ENCODE measurements at places on chromosomes 4 and X.

- no peak for DNase-seq
These were observed 14.5 kb downstream of the DOCK11 start for GRCh38 chrX:118510111-118510510.

- DNase-seq, result no peak
These were observed 2277.7 kb upstream of the AGA start for GRCh38 chr4:179719766-179720450.

DNA sequence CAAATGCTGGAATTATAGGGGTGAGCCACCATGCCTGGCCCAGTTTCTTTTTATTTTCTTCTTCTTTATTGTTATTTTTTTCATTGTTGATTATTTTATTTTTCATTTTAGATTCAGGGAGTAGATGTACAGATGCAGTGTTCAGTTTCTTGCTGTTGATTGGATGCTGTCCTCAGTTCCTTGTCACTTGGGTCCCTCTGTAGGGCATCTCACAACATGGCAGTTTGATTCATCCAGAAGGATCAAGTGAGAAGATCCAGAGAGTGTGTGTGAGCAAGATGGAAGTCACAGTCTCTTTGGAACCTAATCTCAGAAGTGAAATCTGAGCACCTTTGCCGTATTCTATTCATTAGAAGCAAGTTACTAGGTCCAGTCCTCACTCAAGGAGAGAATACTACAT lies 20.9 kb downstream of the HMGB3 start:
- no peak for DNase-seq

GRCh38 chr4:7396186-7396910 lies 38.4 kb downstream of the PSAPL1 start:
- no peak for DNase-seq

GRCh38 chr4:27343411-27343810 lies 482.8 kb downstream of the STIM2 start:
- no peak for DNase-seq

DNA sequence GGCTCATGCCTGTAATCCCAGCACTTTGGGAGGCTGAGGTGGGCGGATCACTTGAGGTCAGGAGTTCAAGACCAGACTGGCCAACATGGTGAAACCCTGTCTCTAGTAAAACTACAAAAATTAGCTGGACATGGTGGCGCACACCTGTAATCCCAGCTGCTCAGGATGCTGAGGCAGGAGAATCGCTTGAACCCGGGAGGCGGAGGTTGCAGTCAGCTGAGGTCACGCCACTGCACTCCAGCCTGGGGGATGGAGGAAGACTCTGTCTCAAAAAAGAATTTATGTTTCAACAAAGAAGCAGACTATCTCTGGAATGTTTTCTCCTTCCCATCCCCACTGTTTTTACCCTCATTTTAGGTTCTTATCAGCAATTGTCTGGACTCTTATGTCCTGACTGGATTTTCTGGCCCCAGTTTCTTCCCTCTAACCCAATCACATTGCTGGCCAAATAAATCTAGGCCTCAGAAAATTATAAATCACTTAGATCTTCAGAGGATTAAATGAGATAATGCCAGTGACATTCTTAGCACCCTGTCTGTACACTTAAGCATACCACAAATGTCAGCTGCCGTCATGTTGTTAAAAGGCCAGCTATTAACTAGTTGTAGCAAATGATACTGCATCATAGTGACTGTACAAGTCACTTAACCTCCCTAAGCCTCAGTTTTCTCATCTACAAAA lies 44.9 kb upstream of the PRSS48 start:
- no peak for DNase-seq

DNA sequence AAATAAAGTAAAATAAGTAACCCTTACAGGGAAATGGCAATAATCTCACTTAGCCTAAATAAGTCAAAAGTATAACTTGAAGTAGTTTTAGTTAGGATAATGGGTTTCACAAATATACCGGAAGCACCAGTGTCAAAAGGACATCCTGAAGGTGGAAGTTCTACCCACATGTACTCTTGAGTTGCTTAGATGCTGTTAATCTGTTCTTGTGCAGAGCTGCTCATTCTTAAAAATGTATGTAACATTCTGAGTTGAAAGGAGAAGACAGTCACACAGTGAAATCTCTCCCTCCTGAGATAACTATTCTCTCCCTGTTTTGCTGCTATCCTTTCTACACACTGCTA lies 11.2 kb upstream of the CCNG2 start:
- DNase-seq, result no peak

- DNase-seq, result no peak
These were observed 31.8 kb downstream of the CSF2RA start for GRCh38 chrX:1300449-1300848.

- DNase-seq, result no peak
These were observed 77.0 kb downstream of the ATP8A1 start for GRCh38 chr4:42579903-42580302.

DNA sequence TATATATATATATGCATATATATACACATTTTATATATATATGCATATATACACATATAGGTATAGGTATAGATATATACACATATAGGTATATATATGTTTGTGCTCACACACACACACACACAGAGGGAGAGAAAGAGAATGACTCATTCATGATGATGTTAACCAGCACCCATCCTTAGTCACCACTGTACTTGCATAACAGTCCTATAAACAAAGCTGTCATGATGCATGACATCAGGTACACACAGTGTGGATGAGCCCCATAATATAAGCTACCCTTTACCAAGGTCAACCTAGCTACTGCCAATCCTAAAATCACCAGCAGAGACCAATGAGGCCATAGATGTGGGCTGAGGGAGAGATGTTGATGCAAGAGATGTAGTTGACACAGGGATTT lies 1408.0 kb downstream of the RAPGEF2 start:
- DNase-seq, result no peak

DNA sequence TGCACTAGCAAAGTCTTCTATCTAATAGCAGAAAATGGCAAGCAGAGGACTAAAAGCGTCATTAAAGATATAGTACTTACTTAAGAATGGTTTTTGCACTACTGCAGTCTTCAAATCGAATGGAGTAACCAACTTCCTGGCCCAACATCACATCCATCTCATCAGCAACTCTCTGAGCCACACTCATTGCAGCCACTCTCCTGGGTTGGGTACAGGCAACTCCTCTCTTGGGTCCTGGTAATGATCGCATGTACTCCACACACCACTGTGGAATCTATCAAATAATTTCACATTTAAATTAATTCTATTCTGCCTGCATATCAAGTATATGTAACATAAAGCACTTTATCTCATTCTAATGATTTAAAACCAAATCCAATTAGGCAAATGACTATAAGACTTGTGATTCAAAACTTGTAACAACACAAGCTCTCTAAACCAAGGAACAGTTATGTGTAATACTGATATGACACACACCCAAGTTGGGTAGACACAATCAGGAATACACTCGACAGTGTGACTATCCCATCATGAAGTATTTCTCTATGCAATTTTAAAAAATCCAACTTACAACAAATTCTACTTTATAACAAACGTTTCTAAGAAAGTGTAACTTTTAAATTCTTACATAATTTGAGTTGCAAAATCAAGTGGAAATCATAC lies 13.6 kb downstream of the DHX15 start:
- no peak for DNase-seq

GRCh38 chr4:142581881-142582280 lies 264.2 kb downstream of the INPP4B start:
- DNase-seq, result no peak

DNA sequence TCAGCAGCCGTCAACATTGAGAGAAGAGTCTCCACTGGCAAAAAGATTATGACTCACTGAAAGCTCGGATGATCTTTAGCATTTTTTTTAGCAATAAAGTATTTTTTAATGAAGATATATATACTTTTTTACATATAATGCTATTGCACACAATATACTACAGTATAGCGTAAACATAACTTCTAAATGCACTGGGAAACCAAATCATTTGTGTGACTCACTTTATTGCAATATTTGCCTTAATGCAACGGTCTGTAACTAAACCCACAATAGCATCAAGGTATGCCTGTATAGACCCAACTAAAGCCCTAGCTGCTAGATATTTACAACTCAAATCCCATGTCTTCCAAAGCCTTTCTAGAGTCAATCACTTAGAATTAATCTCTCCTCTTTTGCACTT lies 52.3 kb upstream of the EDNRA start:
- DNase-seq, result no peak

DNA sequence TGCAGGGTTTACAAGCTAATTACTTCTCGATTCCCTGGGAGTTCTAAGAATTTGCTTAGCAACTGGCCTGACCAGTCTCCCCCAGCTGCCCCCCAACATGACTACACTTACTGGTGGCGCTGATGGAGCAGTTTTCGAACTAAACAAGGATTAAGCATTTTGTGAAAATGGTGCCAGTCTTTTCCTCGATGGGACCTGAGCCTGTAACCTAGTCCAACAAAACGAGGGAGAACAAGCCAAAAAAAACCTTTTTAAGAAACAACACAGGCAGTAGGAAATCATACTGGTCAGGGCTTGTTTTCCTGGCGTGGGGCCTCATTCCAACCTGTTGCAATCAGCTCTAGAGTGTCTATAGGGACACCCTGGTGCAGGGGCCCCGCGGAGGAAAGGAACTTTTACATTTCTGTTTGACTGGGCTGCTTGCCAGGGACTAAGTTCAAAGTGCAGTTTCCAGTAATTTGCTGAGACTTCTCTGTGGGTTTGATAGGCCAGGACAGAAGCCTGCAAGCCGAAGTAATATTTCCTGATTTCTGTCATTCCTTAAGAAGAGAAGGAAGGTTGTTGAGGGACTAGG lies 158.7 kb downstream of the SPRY1 start:
- peak; percentile 67 for DNase-seq

- DNase-seq, result no peak
These were observed 44.9 kb downstream of the CCNG2 start for GRCh38 chr4:77201857-77202256.

DNA sequence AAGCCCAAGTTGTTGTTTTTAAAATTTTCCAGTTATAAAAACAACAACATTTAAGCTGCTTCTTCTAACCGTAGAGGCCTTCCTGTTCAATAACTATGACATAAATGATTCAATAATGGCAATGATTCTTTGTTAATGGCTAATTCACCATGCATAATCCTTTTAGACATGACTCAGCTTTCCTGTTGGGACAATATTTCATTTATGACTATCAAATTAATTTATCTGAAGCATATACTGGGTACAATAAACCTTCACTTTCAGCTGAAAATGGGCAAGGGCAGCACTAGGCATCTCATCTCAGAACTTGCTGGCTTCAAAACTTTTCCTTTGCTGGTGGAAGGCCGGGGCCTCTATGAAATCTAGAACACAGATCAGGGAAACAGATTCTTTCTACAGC lies 38.9 kb downstream of the TBC1D9 start:
- no peak for DNase-seq

DNA sequence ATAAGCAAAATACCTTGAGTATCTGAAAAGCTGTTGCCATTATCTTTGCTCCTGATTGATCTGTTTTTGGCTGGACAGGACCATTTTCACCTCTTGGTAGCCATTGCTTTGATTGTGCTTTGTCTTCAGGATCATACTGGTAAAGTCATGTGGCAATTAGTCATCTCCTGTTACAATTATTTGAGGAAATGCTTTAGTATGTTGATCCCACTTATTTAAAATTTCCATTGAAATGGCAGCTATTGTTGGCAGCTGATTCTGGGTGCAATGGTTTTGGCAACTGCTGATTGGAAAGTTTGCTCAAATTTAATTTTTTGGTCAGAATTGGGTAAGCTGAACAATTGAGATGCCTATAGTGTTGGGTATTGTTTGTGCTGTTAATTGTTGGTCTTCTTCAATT lies 238.3 kb upstream of the TLL1 start:
- no peak for DNase-seq

DNA sequence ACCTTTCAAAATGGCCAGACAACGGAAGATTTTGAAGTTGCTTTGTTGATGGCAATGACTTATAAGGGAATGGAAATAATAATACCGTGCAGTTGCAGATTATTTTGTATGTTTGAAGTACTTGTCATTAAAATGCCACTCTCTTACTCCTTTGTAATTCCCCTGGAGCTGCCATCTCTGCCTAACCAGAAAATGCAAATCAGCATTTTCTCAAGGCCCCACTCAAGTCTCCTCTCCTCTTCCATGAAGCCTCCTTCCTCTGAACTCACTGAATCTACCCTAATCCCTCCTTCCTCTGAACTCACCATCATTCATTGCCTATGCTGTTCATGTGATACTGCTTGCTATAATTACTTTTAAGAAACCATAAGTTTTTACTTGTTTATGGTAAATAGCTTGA lies 60.2 kb upstream of the RBPJ start:
- no peak for DNase-seq

- DNase-seq, result no peak
These were observed 555.2 kb upstream of the EPHA5 start for GRCh38 chr4:66225539-66225938.

GRCh38 chr4:189305500-189305899 lies 635.2 kb upstream of the FRG1 start:
- peak; percentile 39 for DNase-seq

GRCh38 chr4:186946682-186947294 lies 223.1 kb upstream of the FAT1 start:
- no peak for DNase-seq

GRCh38 chr4:103199009-103199408 lies 866 bp upstream of the CENPE start:
- DNase-seq, result no peak

GRCh38 chrX:40105835-40106675 lies 8.3 kb upstream of the BCOR start:
- no peak for DNase-seq

- DNase-seq, result no peak
These were observed 66.1 kb downstream of the CCKAR start for GRCh38 chr4:26424153-26424552.

DNA sequence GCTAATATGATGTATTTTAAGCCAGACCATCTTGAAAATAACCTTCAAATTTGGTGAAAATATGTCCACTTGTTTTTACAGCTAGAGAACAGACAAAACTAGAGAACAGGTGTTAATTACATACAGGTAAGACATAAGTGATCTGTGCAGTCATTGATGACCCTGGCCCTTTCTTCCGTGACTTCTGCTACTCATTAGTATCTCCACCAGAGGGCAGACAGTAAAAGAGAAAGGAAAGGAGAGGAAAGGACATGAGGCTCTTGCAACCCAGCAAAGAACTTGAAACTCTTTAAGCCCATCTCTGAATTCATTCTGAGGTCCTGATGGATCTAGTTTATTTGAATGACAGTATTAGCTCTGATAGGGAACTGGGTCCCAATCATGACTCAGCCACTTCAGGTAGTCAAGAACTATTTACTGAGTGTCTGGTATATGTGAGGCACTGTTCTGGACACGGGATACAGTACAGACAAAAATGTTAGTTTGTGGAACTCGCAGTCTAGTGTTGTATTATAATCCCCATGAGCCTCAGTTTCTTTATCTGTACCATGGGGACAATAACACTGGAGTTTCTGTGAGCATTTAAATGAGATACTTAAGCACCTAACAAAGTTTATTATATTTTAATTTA lies 121.0 kb upstream of the TEX13D start:
- DNase-seq, result peak; percentile 33
